ENCODE measurements at places on chromosomes 11 and 22.

GRCh38 chr11:113249786-113250185, 64.6 kb upstream of the TTC12 start:
- DNase-seq = no peak

DNA sequence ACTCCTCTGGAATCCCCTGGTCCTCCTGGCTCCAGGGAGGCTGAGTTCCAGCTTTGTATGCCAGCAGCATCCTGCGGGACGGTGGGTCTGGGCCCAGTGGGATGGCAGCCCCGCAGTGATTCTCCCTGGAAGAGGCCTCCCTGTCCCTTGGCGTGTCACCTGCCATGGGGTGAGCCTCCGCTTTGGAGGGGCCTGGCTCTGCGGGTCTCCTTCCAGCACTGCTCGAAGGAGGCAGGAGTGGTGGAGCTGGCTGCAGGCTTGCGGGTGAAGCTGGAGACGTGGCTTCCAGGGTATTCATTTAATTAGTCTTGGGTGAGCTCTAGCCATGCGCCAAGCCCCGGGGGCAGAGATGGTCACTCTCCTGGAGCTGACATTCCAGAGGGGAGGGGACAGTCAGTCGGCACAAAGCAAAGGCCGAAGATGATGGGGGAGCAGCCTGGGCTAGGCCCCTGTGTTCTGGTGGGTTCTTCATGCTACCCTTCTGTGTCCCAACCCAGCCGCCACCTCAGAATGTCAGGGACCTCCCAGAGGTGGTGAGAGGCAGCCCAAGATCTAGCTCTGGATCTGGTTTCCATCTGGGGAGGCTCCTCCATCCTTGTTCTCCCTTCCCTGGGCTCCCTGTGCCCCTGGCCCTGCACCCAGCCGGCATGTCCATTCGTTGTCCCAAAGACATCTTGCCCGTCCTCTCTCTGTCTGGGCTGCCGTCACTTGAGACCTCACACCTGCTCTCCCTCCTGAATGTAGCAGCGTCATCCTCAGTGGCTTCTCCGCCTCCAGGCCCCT, 1332.5 kb downstream of the BRD1 start:
- no peak for DNase-seq

DNA sequence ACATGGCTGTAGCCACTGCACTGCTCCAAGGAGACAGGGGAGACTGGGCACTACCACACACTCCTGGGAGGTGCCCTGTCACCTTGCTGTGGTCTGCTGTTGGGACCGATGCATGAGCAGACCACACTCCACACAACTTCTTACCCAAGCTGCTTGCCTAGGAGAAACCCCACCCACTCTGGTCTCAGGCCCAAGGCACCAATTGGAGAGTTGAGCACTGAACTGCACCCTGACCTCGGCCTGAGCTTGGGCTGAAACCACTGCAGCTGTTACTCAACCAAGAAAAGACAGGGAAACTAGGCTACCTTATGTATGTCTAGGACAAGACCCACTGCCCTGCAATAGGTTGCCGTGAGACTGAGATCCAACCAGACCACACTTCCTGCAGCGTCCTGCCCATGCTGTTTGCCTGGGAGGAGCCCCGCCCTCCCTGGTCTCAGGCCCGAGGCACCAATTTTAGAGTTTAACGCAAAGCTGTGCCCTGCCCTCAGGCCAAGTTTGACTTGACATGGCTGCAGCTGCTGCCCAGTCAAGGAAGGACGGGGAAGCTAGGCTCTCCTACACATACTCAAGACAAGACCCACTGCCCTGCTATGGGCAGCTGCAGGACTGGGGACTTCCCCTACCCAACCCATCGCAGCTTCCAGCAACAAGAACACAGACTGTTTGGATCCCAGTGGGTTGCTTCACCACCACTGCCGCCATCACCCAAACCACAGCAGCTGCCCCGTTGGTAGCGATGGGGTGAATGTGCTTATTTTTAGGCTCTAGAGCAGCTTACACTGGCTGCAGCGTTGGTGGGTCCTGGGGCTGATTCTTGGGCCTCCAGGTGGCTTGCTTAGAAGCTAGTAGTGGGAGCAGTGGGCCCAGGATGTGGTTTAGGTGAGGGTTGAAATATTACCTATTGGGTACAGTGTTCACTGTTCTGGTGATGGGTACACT, 66.8 kb downstream of the BRD1 start:
- DNase-seq = no peak

DNA sequence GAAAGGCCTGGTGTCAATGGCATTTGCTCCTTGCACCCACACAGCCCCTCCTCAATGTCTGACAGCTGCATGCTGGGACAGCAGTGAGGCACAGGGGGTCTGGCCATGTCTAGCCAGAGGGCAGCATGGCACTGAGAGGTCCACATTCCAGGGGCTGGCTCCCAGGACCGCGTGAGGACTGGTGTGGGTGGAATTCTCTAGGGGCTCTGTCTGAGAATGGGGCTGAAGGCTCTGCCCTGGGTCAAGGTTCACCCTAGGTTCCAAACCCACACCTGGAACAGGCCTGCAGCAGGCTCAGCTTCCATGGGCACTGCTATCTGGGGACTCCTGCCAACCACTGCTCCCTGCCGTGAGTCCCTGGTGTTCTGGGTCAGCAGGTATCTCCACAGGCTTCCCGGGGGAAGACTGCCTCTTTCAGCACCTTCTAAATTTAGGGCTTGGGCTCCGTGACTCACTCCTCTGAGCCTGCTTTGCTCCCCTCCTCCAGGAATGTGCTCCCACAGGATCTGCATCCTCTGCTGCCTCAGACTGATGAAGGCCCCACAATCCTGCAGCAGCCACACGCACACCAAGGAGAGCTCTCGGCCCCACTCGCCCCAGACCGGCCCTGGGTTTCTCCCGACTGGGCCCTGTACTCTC, 4.2 kb downstream of the STARD10 start:
- DNase-seq = no peak
